ENCODE measurements at places on chromosomes 7 and 10.
A peak's percentile ranks its signal among the peaks of the same experiment; 100 is the strongest.

- DNase-seq = no peak
Measured at GRCh38 chr10:22712211-22712955, 2.0 kb downstream of the PIP4K2A start.

- DNase-seq = no peak
Measured at GRCh38 chr10:123428391-123428790, 237.8 kb upstream of the GPR26 start.

- DNase-seq = peak; percentile 86
Measured at GRCh38 chr7:44639671-44640321, 33.4 kb downstream of the OGDH start.

DNA sequence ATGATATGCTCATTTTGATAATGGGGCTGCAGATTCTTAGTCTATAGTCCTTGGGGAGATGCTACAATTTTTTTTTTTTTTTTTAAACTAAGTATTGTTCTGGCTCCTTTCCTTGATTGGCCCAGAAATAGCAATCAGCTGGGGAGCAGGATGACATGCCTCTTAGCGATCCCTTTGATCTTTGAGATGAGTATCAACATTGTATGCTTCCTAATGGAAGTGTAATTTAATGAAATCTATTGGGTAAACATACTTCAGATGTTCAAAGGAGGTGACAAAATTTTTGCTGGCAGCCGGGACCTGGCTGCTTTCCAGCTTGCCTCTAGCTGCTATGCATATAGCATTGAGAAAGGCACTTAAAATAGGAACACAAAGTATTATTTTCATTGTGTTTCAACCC is 43.5 kb downstream of the VTI1A start:
- no peak for DNase-seq

DNA sequence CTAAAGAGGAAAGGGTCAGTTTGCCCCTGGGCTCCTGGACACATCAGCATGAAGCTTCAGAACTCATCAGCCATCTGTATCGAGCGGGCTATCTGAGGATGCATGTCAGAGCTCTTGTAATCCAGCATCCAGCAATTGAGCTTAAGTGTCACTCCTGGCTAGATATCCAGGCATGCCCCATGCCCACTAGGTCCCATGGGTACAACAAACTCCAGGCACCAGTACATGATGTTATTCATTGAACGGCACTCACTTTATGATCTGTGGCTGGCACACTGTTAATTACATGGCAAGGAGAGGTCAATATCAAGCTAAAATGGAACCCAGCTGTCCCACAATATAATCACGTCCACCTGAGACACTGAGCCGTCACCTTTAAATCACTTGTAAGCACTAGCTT is 274.2 kb downstream of the ELMO1 start:
- DNase-seq = no peak

GRCh38 chr10:17782921-17783665 is 26.1 kb upstream of the MRC1 start:
- DNase-seq = no peak

- no peak for DNase-seq
Measured at GRCh38 chr10:72322280-72323058, 32.2 kb downstream of the DNAJB12 start.

DNA sequence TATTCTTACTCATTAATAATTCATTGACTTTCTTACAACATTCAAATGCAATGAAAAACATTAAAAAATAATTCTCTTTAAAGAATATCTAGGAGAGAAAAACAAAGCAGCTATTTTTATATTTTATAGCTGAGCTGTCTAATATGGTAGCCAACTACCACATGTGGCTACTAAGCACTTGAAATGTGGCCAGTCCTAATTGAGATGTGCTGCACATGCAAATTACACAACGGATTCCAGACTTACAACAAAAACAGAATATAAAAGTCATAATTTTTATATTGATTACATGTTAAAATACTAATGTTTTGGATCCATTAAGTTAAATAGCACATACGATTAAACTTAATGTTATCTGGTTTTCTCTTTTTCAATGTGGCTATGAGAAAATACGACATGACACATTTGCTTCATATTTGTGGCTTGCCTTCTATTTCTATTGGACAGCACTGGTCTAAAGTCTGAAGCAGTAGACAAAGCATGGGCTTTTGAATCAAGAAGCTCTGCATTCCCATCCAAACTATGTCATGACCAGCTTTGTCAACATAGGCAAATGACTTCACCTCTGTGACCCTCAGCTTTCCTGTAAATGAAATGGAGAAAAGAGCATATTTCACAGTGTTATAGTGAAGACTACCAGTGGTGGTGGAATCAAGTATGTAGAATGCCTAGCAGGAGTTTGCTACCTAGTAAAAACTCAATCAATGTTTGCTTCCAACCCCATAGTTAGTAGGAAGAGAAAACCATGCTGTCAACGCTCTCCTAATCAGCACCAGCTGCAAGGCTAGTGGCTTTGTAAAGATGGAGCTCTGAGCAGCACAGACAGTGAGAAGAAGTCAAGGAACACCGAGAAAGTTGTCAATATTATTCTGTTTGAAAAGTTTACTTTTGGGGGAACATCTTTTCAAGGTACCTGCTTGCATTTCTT is 37.1 kb upstream of the GDF10 start:
- peak; percentile 87 for DNase-seq

- DNase-seq = no peak
Measured at GRCh38 chr7:74149071-74149470, 25.1 kb upstream of the EIF4H start.

DNA sequence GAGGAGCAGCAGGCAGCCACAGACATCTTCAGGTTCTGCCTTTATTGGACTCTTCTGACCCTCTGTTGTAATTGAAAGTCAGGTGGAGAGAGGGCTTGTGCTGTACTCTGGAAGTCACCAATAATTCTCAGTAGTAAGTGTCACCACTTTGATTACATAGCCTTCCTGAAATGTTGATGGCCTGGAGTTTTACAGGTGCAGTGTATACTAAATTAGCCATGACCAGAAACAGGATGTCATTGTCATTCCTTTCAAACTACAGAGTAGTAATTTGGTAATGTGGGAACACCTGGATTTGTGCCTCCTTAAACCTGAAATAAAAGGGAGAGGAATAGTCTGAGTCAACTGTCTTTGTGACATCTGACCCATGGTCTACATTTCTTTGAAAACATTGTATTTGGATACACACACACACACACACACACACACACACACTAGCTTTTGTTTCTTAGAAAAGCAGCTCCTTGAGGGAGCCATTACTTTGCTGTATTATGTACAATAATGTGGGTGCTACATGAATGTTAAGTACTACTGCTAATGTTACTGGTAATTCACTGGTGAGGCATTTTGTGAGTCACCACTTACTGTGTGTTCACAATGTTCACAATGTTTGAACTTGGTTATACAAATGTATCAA is 19.6 kb downstream of the ARL4A start:
- DNase-seq = no peak

DNA sequence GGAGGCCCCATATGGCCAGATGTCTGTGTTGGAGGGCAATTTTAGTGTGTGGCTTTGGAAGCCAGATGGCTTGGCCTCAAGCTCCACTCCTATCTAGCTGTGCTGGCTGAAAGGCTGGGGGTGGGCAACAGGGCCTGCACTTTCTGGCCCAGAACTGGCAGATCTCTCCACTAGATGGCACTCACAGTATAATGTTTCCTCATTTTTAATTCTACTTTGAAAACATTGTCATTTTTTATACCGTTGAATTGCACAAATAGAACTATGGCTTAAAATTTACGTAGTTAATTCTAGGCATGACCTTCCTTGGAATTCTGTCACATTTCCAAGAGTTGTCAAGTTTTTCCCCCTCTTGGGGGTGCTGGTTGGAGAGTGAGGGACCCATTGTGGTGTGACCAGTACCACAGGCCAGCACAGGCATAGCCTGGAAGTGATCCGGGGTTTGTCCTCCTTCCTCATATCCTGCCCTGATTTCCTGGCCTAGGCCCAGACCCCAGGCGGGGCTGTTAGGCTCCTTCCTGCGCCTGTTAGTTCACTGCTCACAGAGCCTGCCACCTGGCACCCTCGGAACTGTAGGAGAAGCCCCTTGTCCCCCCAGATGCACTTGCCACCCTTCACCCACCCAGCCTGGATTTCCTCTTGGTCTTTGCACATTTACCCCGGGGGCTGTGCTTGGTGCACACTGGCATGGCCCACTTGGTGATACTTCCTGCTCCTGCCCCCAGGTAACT is 52.8 kb downstream of the ARHGAP22 start:
- no peak for DNase-seq

DNA sequence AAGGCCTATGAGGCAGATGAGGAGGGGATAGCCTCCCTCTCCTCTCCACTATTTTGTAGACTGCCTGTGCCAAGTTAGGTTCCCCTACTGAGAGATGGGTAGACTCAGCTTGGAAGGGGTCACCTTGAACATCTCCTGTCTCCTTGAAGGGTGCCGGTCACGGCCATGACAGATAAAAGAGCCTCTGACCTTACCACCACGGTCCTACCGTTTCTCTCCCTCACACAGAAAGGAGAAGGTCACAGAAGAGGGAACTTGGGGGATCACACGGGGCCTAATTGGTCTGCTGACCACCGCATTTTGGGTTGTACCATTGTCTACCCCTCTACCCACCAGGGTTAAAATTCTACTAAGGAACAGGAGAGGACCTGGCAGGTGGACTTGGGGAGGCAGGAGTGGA is 17.0 kb downstream of the PRSS2 start:
- DNase-seq = no peak

DNA sequence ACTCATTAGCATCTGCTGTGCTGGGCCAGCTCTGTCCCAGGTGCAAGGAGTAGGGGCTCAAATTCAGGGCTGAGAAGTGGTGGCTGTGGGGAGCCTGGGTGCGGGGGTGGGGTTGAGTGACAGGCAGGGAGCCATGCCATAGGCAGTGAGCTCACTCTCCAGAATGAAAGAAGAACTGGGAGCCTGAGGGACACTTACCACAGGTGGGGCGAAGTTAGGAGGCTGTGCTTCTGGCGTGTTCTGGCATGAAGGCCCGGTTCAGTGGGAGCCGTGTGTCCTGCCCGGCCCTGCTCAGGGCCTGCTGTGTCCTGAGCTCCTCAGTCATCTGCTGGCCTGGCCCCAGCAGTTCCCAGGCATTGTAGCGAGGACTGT is 62.5 kb downstream of the MKI67 start:
- DNase-seq = no peak

DNA sequence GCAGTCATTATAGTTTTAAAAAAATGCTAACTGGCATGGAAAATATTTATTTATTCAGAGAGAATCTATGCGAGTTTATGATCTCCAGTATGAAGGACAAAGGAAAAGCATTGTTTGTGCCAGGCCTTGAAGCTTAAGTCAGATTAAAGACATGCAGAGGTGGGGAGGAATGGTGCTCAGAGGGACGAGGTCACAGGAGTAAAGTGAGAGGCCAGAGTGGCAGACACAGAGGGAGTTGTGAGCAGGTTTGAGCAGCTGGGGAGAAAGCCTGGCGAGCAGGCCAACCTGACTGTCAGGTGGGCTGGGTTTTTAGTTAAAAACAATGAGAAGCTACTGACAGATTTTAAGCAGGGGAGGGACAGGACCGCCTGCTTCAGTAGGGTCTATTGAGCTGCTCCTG is 6.8 kb upstream of the CCNY start:
- no peak for DNase-seq

- DNase-seq = no peak
Measured at GRCh38 chr7:135817583-135817982, 69.0 kb upstream of the FAM180A start.

- peak; percentile 35 for DNase-seq
Measured at GRCh38 chr10:909831-910230, 21.7 kb downstream of the LARP4B start.

- DNase-seq = no peak
Measured at GRCh38 chr7:158850545-158851102, 5.7 kb upstream of the DYNC2I1 start.

DNA sequence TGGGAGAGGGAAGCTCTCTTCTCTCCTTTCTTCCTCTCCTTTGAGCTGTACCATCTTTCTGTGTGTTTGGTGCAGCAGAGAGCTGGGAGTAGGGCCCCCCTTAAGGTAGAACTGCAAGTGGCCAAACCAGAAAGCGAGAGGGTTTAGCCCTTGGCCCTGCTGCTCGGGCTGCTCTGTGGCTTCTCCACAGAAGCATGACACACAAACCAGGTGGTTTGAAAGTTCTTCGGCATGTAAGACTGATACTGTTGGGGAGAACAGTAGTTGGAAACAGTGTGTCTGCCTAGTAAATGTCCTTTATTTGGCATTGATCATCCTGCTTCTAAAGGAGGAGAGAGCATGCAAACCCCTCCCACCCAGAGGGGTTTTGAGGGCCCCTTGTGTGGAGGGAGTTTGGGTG is 277.8 kb downstream of the CELF2 start:
- no peak for DNase-seq

GRCh38 chr10:123379156-123379555 is 225.0 kb downstream of the BUB3 start:
- no peak for DNase-seq

- peak; percentile 92 for DNase-seq
Measured at GRCh38 chr7:2863461-2864066, 19.5 kb upstream of the GNA12 start.

DNA sequence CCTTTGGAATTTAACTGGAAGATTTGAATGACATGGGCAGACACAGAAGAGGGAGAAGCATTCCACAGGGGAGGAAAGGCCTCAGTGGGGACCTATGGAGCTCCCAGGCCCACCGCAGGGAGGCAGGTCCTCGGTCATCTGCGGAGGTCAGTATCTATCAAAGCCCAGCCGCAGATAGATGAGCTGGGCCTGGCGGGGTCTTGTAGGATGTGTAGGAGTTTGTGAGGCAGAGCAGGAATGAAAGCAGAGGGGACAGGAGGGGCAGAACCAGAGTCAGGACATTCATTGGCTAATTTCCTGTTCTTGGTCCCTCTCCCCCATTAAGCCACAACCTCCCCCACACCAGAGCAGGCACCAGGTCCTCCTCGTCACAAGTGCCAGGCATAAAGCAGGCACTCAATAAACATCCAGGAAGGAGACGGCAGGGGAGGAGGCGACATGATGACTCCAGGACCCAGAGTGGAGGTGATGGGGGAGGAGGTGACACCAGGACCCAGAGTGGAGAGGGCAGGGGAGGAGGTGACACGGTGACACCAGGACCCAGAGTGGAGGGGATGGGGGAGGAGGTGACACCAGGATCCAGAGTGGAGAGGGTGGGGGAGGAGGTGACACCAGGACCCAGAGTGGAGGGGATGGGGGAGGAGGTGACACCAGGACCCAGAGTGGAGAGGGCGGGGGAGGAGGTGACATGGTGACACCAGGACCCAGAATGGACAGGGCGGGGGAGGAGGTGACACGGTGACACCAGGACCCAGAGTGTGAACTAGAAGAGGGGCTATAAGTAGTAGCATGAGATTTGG is 83.7 kb upstream of the PDGFA start:
- no peak for DNase-seq

Measured in non-pigmented ciliary epithelial cell (primary cell).